ENCODE measurements at places on chromosomes 2 and 18. TPM values are rescaled to one million over a fixed set of nuclear protein-coding genes. Genes with fewer than 3 reads are reported as not detected.
A peak's percentile ranks its signal among the peaks of the same experiment; 100 is the strongest.

Gene ABCG5
- not detected for total RNA-seq

Gene NTSR2
- not detected for total RNA-seq

Gene MYL12A
- 1,553 TPM for total RNA-seq

Gene PAIP2B
- 1.2 TPM for total RNA-seq

Gene AQP12A
- not detected for total RNA-seq

Gene POU3F3
- total RNA-seq: not detected

Gene HOXD9
- not detected for total RNA-seq

Gene PARD6G
- 0.99 TPM for total RNA-seq

Gene HOXD10
- total RNA-seq: not detected

Gene OTOS
- not detected for total RNA-seq

Gene FAM228A
- total RNA-seq: 0.14 TPM

Gene DOK6
- total RNA-seq: not detected

Gene STRN
- total RNA-seq: 34.3 TPM

Gene DNAH7
- total RNA-seq: 0.11 TPM

Gene HEATR5B
- total RNA-seq: 32.5 TPM

Gene GPR35
- 0.13 TPM for total RNA-seq

Gene RPRM
- not detected for total RNA-seq

Gene KCNS3
- total RNA-seq: 2.6 TPM

Gene FTCDNL1
- 0.73 TPM for total RNA-seq

- no peak for DNase-seq
Measured at GRCh38 chr2:43146083-43146482, 80.3 kb downstream of the ZFP36L2 start.

- no peak for DNase-seq
Measured at GRCh38 chr2:11405599-11406266, 60.2 kb downstream of the E2F6 start.

DNA sequence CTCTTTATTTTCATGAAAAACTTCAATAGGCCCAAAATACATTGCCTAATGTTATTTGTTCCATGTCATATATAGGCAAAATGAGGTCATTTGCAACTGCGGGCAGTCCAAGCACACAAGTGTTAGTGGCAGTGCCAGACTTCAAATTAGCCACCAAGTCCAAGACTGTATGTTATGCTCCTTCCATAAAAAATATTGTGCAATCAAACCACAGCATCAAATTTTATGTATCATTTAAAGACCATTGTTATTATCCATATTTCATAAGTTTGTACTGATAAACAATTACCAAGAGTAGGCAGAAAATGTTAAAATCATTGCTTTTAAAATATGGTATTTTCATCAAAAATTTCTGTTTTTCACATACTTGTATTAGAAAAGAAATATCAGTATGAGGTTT lies 54.1 kb downstream of the XIRP2 start:
- DNase-seq: no peak

DNA sequence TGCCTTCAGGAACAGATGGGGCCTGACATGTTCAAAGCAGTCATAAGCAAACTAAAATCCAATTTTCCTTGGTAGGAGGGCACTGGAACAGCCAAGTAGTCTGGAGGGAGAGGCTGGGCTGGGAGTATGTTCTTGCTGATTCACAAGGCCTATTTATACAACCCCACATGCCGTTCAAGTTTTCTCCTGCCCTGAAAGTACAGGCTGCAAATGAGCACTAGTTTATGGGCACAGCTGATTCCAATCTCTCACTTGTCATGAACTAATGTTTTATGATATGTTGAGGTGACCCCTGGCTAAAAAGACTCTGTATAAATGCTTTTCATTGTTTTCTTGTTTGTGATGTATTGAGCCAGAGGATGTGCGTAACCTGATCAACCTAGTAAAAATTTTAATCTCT lies 183.4 kb upstream of the SRD5A2 start:
- DNase-seq: no peak

GRCh38 chr2:11967946-11968465 lies 221.6 kb downstream of the LPIN1 start:
- DNase-seq: no peak

- no peak for DNase-seq
Measured at GRCh38 chr2:40189881-40190280, 262.0 kb downstream of the SLC8A1 start.

GRCh38 chr18:63299837-63300745 lies 19.5 kb downstream of the BCL2 start:
- no peak for DNase-seq

GRCh38 chr18:48408111-48408726 lies 964 bp downstream of the ZBTB7C start:
- DNase-seq: no peak

DNA sequence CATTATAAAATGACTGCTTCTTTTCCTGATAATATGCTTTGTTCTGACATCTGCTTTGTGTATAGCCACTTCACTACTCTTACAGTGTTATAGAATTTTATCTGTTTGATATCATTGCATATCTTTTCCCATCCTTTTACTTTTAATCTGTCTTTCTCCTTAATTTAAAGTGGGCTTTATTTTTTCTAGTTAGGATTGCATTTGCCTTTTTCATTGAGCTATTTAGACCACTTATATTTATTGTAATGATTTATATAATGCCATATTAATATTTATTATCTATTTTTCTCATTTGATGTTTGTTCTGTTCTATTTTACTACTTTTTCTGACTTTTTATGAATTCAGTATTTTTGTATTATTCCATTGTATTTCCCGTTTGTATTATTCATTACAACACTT lies 758.7 kb downstream of the TMEM182 start:
- DNase-seq: no peak

- no peak for DNase-seq
Measured at GRCh38 chr18:76521417-76522121, 26.5 kb upstream of the ZNF516 start.

GRCh38 chr2:48508461-48509124 lies 21.4 kb upstream of the STON1 start:
- DNase-seq: peak; percentile 71

DNA sequence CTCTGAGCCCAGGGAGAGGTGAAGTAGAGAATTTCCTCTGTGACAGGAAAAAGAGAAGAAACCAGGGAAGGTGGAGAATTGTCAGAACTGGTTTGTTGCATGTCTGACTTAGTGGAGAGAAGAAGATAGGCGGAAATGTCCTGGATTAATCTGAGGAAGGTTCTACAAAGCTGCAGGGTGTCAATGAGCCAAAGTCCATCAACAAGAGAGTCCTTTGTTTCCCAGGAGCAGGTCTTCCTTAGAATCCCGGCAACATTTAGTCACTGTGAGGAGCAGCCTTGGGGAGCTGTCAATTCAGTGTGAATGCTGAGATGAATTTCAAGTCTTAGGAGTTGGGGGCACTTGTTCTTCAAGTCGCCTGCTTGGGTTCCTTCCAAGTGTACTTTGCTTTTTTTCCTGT lies 88.4 kb upstream of the CELF4 start:
- no peak for DNase-seq

DNA sequence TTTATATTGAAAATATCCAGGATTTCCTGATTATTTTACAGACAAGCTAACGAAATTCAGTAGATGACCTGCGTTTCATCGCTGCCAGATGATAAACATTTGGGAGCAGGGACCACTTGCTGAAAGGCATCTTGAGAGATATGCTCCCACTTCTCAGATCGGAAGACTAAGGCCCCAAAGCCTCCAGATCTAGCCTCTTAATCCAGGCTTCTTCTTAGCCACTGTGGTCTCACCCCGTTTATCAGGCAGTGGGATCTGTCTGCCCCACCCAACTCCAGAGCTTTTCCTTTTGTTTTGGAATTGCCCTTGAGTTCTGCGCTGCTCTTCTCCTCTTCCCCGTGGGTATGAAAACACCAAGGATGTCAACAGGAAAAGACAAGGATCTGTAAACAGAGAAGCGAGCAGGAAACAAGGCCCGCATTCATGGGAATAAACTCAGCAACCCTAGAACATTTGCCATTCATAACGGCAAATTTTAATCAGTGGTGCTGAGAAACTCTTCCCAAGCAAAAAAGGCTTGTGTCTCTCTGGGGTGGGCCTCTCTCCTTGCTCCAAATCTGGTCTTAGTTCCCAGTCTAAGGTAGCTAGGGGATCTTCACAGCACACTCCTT lies 21.4 kb downstream of the MYL12B start:
- no peak for DNase-seq

DNA sequence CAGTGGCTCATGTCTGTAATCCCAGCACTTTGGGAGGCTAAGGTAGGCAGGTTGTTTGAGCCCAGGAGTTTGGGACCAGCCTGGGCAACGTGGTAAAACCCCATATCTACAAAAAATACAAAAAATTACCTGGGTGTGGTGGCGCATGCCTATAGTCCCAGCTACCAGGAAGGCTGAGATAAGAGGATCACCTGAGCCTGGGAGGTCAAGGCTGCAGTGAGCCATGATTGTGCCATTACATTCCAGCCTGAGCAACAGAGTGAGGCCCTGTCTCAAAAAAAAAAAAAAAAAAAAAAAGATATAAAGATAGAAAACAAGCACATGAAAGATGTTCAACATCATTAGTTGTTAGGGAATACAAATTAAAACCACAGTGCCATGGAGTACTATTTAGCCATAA lies 65.3 kb upstream of the UGP2 start:
- no peak for DNase-seq

DNA sequence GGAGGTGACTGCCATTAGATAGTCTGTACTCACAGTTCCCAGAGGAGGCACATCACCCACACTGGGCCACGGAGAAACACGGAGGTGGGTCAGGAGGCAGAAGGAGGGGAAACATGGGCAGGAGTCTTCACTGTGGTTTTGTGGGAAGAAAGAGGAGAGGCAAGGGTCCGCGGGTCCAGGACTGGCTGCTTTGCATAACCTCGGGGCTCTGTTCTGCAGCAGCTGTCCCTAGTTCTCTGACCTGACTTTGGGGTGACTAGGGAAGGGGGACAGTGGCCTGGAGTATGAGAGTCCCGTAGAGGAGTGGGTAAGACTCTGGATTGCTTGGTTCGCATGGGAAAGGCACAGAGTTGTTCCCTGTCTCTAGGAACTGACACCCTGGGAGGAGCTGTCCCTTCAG lies 238.3 kb upstream of the RAB6C start:
- no peak for DNase-seq

DNA sequence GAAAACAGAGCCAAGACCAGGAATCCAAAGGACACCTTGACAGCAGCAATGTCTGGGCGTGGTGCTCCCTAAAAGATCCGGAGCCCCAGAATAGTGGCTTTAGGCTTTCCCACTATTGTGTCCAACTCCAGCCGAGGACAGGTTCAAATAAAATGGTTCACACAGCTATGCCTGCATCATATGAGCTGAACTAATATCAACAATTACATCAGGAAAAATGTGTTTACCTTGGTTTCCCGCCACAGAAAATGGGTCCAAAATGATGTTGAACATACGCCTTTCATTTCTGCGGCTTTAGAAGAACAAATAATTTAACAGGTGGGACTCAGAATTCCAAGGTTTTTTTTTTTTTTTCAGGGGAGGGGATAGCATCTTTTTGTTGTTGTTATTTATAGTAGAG lies 93.6 kb downstream of the OSR1 start:
- no peak for DNase-seq

- DNase-seq: no peak
Measured at GRCh38 chr2:43018179-43019024, 208.0 kb downstream of the ZFP36L2 start.

DNA sequence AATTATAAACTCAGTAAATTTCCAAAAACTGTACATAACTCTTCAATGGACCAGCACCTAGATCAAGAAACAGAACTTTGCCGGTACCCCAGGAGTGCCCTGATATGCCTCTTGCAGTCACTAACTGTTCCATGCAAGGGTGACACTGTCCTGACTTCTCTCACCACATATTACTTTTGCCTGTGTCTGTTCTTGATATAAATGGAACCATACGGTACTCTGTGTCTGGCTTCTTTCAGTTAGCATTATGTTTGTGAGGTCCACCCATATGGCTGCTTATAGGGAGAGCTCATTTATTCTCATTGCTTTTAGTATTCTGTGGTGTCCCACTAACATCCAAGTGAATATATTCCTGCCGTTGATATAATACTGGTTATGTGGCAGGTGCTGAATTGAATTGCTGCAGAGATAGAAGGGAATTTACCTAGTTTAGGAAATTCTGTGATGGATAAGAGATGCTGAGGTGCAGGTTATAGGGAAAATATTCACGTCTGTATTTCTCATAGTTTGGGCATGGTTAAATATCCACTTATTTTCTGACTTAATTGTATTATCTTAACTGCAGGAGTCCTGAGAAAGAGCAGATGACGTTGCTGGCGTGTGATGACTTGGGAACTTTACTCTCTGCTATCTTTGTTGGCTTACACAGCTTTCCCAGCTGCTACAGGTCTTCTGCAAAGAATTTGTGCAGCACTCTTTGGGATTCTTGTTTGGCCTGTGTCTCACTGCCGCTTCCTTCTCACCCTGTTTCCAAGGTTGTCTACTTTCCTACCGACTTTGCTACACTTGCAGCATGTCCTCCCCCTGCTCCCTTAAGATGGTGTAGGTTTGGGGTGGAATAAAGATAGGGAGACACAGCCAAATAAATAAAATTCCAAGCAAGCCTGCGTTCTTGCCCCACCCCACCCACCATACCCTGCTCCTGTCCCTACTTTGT lies 107.9 kb downstream of the MAP4K4 start:
- DNase-seq: no peak

DNA sequence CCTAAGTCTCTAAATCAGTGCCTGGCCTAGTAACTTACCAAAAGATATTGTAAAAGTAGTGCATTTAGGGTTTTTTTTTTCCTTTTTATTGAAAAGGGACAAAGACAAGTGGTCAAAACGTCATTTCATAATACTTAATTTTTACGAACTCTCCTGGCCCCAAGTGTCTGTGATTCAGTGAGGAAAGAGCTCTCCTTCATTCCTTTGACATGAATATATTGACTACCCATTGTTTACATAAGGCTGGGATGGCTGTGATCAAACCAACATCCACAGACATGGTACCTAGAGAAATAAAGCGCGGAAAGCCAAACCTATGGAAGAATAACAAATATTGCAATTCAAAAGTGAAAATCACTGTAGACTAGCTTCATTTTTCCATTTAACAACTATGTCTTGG lies 198.4 kb downstream of the BABAM2 start:
- DNase-seq: no peak

DNA sequence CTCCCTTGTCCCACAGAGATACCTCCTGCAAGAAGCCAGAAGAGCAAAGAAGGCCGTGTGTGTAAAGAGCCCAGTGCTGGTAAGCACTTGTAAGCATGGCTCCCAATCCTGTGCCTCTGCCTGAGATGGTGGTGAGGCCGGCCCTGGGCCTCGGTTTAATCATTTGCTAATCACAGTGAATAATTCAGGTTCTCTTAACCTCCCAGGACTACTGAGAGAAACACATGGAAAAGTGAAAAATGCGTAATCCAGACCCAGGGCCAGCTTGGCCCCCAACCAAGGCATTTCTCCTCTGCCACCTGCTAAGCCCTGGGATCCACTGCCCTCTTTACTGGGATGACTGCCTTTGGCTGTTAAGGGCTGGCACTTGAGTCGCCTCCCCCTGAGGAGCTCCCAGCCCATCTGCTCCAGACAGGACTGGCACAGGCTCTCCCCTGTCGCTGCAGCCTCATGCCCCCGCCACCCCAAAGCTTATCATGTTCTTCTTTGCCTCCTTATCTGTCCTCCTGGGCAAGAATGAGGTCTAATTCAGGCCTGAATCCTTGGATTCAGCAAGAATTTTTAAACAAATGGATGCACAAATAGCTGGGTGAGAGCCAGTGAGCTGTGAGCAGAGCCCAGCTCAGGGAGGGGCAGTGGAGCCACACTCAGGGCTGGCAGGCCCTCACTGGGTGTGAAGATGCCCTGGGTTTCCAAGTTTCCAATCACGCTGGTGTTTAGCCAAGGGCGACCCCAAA lies 193.9 kb upstream of the HS6ST1 start:
- DNase-seq: no peak

GRCh38 chr2:185610301-185610700 lies 128.3 kb upstream of the FSIP2 start:
- DNase-seq: no peak

Data from pulmonary artery endothelial cell (primary cell).